ENCODE measurements at places on chromosomes 2 and 18.

- no peak for DNase-seq
Observed at GRCh38 chr2:165837122-165837521, 43.1 kb upstream of the GALNT3 start.

DNA sequence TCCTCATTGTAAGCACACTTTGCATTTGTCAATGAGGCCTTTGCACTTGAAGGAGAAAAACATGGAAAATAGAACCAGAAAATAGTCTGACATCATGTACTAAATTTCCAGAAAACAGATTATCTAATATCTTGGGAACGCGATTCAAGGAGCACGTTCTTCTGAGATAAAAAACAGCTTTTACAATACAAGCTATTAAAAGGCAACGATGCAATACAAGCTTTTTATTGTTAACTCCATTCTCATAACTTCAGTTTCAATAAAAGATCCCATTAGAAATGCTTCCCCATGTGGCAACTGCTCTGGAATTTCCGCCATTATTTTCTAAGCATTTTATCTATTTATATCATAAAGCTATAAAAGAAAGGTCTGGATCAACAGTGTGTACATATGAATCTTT lies 40.3 kb downstream of the NRXN1 start:
- DNase-seq, result no peak

DNA sequence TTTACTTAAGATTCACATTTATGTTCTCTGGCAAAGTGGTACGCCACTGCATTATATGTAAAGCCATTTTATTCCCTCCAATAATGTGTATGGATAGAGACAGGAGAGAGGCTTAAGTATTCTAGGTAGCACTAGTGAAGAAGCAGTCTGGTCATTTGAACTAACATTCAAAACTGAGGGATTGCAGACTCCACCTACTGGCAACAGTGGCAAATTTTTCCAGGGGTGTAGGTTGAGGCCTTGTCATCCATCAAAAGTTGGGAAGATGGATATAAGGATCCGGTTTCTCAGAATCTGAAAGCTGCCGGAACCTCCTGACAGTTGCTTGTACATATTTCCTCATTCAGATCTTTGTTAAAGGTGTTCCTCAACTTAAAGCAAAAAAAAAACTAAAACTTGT lies 465.5 kb upstream of the FSHR start:
- DNase-seq, result no peak

DNA sequence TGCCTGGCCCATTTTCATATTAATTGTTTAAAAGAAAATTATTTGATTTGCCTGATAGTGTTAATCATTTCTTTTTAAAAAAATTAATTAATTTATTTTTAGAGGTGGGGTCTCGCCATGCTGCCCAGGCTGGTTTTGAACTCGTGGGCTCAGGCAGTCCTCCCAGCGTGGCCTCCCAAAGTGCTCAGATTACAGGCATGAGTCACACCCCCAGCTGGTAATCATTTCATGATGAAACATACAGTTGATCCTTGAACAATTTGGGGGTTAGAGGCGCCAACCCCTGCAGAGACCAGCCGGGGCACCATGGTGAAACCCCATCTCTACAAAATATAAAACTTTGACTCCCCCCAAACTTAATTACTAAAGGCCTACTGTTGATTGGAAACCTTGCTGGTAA lies 7.9 kb downstream of the GPN1 start:
- no peak for DNase-seq

DNA sequence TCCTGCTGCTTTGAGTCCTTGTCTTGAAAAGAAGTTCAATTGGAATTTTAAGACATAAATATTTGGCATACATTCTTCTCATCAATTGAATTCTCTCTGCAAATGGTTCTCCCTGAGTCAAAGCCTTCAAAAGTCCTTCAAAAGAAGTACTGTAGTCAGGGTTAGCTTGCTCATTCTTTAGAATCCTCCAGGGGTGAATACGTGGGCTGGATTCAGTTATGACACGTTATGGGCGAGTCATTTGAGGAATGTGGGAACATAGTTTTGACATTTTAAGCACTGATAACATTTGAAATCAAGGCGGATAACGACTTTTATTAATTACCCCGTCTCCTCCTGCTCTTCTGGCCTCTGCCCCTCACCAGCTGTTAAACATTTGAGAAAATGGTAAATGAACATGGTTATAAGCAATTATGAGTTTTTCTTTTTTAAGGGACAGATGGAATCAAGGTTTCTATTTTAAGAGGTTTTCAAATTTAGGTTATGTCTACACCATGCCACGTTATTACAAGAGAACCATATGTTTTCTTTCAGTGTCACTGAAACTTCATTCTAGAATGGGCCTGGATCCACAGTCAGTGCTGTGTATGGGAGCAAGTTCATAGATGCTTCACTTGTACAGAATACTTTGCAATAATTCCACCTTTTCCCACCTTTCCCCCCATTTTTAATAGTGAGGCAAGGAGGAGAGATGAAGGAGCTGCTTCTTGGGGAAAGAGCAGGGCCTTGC lies 273.1 kb downstream of the TSN start:
- DNase-seq, result no peak

GRCh38 chr2:24915175-24915574 lies 4.9 kb downstream of the ADCY3 start:
- no peak for DNase-seq

DNA sequence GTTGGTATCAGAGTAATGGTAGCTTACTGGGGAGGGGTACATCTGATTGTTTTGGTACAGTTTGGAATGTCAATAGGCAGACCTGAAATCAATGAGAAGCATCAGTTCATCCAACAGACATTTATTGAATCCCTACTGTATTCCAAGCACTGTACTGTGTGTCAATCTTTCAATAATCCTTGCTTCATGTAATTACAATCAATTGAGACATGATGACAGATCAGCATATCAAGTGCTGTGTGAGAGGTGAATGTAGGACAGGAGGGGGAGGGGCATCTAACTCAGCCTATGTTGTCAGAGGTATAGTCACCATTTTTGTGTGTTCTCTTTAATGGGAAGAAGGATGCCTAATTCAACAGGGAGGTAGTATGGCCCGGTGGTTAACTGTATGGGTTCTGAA lies 146.9 kb downstream of the SLC4A10 start:
- no peak for DNase-seq

GRCh38 chr2:180130403-180130802 lies 123.3 kb upstream of the CWC22 start:
- DNase-seq, result no peak

DNA sequence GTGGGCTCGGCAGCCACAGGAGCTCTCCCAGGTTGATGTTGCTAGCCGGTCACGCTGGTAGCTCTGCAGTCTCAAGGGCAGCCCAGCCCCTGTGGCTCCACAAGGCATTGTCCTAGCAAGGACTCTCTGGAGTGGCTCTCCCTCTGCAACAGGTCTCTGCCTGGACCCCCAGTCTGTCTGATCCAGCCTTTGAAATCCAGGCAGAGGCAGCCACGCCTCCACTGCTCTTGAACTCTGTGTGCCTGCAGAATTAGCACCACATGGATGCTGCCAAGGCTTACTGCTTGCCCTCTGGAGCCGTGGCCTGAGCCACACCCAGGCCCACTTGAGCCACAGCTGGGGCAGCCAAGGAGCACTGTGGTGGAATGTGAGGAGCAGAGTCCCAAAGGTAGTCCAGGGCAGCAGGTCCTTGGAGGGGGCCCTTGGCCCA lies 43.0 kb upstream of the FAHD2A start:
- DNase-seq, result no peak

- DNase-seq, result peak; percentile 84
Observed at GRCh38 chr18:6729247-6730091, at the start of gene ARHGAP28. Gene ARHGAP28 (plus strand): TSS chr18:6729716. CDS start chr18:6729822, 106 bp downstream.

DNA sequence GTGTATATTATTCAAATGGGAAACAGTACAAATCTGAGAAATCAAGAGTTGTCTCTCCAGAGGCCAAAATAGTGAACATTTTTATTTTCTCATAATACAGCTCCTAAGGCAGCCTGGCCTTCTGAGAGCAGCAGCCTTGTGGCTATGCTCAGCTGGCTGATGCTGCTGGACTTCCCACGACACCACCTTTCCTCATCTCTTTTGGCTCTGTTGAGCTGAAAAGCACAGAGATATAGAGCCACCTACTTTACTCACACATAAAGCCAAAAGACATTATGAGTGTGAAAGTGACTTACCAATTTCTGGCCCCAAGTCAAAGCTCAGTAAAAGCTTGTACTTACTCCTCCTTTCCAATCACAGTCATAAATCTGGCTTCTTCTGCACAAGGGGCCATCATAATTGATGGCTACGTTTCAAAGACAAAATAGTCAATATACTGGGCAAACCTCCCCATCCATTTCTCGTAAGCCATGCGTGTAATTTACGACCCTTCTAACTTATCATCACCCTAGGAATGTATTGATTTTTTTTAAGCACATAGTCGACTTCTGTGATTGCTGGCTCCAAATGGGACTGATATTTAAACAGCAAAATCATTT lies 18.6 kb upstream of the REG3A start:
- DNase-seq, result no peak

DNA sequence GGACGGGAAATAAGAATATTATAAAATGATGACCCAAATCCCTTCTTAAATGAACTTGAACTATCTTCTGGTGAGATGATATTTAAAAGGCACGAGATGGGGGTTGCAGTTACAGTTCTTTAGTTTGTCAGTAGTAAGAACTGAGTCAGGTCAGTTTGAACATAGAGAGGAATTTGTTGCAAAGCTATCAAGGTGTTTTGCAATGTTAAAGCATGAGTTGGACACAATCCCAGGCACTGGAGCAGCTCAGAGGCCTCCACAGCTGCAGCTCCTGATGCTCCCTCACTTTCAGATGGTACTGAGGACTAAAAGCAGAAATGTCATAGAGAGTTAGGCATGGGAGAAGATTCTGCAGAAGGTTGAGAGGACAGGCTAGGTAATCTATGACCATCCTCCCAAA lies 236.0 kb downstream of the BCL2 start:
- no peak for DNase-seq

DNA sequence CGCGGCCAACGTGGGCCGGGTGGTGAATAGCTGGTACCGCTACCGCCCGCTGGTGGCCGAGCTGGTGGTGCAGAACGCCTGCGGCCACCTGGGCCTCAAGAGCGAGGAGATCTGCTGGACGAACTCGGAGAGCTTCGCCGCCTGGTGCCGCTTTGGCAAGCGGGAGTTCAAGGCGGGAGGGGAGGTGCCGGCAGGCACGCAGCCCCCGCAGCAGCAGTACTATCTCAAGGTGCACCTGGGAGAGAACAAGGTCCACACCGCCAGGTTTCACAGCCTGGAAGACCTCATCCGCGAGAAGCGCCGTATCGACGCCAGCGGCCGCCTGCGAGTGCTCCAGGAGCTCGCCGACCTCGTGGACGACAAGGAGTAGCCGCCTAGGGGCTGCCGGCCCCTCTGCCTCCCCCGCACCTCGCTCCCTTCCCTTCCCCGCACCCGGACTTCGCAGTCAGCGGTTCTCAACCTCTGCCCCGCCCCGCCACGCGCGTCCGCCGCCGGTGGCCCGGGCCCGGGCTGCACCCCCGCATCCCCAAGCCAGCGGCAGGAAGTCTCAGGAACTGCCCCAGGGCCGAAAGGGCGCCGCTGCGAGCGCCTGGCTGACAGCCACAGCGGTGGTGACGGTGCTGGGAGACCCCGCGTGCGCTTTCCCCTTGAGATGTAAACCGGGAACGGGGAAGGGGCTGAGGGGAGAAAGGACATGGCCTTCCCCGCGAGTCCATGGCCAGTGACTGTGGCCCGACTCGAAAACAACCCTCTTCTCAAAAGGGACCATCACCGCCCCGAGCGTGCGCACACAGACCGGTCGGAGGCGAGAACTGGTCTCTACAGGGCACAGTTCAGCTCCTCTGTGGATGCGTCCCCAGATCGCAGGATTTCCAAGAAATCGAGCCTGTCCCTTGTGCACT lies 2.2 kb downstream of the LRATD1 start:
- DNase-seq, result peak; percentile 78

- no peak for DNase-seq
Observed at GRCh38 chr2:32711219-32711618, 83.4 kb downstream of the TTC27 start.

DNA sequence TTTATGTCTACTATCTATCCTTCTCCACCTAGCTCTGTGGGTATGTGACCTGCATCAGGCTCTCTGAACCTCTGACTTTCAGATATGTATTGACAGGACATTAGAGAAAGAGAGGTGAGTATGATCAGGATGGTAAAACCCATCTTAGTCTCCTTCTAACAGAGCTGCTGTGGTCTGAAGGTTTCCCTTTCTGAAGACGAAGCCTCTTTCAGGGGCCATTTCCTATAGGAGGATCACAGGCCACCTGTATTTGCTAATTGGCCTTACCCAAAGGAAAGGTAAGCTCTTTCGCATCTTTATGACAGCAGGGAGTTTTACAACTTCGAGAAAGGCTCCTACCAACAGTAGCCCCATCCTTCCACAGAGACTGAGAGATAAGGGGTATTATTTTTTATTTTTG lies 442.9 kb downstream of the KCNJ3 start:
- no peak for DNase-seq

DNA sequence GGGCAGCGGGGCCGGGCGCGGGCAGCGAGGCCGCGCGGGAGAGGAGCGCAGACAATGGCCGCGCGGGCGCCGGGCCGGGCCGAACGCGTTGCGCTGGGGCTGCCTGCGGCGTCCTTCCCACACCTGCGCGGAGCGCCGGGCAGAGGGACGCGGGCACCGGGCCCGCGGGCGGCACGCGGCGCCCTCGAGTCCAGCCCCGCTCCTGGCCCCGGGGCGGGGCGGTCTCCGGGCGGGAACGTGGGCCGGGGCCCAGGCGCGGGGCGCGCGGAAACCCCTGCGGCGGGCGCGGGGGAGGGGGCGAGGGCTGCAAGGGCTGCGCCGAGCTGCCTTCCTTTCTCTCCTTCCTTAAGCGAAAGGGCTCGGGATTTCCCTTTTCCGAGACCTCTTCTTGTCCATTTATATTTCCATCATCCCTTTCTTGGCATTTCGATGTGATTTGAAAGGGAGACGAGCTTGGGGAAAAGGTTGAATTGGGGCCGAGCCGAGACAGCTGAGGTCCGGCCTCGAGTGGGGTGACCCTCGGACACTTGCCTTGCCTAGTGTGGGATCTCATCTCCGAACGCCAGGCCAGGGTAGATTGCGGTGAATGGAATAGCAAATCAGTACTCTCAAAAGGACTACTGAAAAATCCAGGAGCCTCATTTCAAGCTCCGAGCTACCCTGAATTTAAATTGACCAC lies 676 bp downstream of the KLHL23 start:
- no peak for DNase-seq
